ENCODE measurements at places on chromosomes 12 and 14.
A peak's percentile ranks its signal among the peaks of the same experiment; 100 is the strongest.

DNA sequence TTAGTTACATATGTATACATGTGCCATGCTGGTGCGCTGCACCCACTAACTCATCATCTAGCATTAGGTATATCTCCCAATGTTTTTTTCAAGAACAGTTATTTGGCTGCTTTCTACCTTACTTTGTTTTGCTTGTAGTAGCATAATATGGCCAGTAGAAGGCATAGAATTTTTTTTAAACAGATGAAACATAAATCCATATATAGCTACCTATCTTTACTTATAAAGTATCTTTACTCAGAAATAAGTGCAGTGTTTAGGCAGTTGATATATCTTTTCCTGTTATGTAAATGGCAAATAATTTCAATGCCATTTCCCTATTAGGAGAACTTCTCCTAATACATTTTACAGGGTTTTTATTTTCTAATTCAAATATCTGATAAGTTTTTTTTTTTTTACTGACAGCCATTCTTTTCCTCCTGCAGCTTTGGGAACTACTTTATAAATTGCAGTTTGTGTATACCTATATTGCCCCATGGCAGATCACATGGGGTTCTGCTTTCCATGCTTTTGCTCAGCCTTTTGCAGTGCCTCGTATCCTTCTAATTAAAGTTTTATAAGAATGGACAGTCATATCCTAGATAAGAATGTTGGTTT, 143.1 kb downstream of the PCNX1 start:
- peak; percentile 11 for DNase-seq

- DNase-seq, result no peak
Observed at GRCh38 chr14:22613106-22613695, 15.1 kb downstream of the ABHD4 start.

GRCh38 chr12:4866299-4866698, 43.4 kb upstream of the KCNA1 start:
- no peak for DNase-seq

DNA sequence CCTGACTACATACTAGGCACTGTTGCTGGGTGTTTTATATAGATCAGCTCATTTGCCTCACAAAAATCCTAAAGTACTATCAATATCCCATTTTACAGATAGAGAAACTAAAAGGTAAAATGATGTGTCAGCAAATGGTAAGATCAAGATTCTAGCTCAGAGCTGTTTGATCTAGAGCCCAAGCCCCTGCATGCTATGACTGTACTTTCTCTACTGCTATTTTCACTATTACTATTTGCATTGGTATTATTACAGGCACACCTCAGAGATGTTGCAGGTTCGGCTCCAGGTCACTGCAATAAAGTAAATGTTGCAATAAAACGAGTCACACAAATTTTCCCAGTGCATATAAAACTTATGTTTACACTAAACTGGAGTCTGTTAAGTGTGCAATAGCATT, 10.9 kb downstream of the ISCU start:
- no peak for DNase-seq

- DNase-seq, result peak; percentile 10
Observed at GRCh38 chr12:1919284-1919683, 832 bp upstream of the CACNA2D4 start.

GRCh38 chr12:110262442-110263388, 18.3 kb upstream of the ATP2A2 start:
- DNase-seq, result no peak
